ENCODE measurements at places on chromosomes 2 and 18. TPM values are rescaled to one million over a fixed set of nuclear protein-coding genes. Genes with fewer than 3 reads are reported as not detected.

The MFF gene
- 77.9 TPM for total RNA-seq

The CPO gene
- under 0.01 TPM for total RNA-seq

The OTX1 gene
- 0.17 TPM for total RNA-seq

The NLRC4 gene
- not detected for total RNA-seq

The ERFE gene
- total RNA-seq, result 1.5 TPM

The DUSP19 gene
- 5.1 TPM for total RNA-seq

The KCNE4 gene
- 11.0 TPM for total RNA-seq

The CFAP221 gene
- not detected for total RNA-seq

The AGXT gene
- not detected for total RNA-seq

The SYT4 gene
- not detected for total RNA-seq

The MATN3 gene
- 2.3 TPM for total RNA-seq

The CDK5R2 gene
- 0.17 TPM for total RNA-seq

The AMER3 gene
- not detected for total RNA-seq

The MAP3K19 gene
- total RNA-seq, result not detected

The NT5C1B gene
- not detected for total RNA-seq

The SOWAHC gene
- 7.1 TPM for total RNA-seq

The RMDN2 gene
- 5.1 TPM for total RNA-seq

The LYG1 gene
- 0.50 TPM for total RNA-seq

The ALKAL2 gene
- 0.17 TPM for total RNA-seq

The PLEKHA3 gene
- 6.2 TPM for total RNA-seq

The PTPRM gene
- 42.9 TPM for total RNA-seq

The GPR45 gene
- not detected for total RNA-seq

The CASP10 gene
- 8.1 TPM for total RNA-seq

The MERTK gene
- total RNA-seq, result 6.6 TPM

The ARHGAP28 gene
- 27.2 TPM for total RNA-seq

The TLX2 gene
- total RNA-seq, result not detected

The CCBE1 gene
- 60.9 TPM for total RNA-seq

The LAMA3 gene
- 13.2 TPM for total RNA-seq

The RAD51AP2 gene
- under 0.01 TPM for total RNA-seq

The CIDEA gene
- 0.26 TPM for total RNA-seq

The CHN1 gene
- 203 TPM for total RNA-seq

The NETO1 gene
- 0.26 TPM for total RNA-seq

The CD8A gene
- total RNA-seq, result not detected

The FHL2 gene
- total RNA-seq, result 120 TPM

The ZNF407 gene
- 13.9 TPM for total RNA-seq

The C18orf32 gene
- total RNA-seq, result 11.9 TPM

The USP40 gene
- total RNA-seq, result 34.9 TPM

The GAD1 gene
- 0.26 TPM for total RNA-seq

The CD207 gene
- total RNA-seq, result not detected

The EMX1 gene
- not detected for total RNA-seq

The ABCG8 gene
- total RNA-seq, result not detected

The OXER1 gene
- 0.26 TPM for total RNA-seq

The KRTCAP3 gene
- not detected for total RNA-seq

The AGBL5 gene
- total RNA-seq, result 19.8 TPM

The POTEC gene
- not detected for total RNA-seq

The EHD3 gene
- 30.6 TPM for total RNA-seq
